ENCODE measurements at places on chromosomes 2 and 18.

DNA sequence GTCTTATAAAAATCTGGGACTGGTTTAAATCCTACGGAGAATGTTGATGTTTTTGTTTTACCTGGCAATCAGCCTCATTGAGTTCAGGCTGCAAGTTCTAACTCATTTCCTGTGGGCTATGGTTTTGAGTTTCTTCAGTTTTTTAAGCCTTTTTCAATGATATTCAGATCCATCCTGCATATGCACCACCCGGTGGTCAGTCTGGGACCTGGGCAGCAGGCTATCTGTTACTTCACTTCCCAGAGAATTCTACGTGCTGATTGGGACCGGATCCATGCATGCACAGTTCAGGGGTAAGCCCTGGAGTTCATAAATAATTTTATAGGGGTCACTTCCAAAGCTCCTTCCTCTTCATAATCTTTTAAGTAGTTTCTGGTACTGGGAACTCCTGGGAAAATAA lies 339.2 kb upstream of the HNRNPA3 start:
- DNase-seq, result no peak

- DNase-seq, result no peak
Measured at GRCh38 chr2:230872968-230873660, 8.4 kb downstream of the ITM2C start.

DNA sequence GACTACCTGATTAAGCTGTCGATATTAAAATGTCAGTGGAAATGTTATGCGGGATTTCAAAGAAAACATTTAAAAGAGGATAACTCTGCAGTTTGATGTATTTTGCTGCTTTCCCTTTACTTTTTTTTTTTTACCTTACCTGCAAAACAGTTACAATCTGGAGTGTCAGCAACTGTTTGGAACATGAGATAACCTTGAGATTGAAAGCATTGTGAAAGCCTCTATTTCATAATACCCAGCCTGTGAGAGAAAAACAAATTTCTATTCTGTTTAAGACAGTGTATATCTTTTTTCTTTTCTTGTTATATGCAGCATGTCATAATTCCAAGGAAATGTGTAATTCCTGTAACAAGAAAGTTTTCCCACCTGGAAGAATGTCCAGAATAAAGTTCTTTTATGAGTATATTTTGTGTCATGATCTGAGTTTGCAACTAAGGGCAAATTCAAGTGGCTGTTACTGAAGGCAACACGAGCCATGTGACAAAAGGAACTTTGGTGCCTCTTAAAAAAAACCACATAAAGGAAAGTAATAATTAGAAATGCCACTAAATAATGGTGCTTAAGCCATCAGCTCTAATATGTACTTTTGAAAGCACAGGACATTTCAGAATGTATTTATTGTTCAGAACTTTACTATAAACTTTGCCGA lies 297.0 kb upstream of the DSEL start:
- DNase-seq, result no peak

DNA sequence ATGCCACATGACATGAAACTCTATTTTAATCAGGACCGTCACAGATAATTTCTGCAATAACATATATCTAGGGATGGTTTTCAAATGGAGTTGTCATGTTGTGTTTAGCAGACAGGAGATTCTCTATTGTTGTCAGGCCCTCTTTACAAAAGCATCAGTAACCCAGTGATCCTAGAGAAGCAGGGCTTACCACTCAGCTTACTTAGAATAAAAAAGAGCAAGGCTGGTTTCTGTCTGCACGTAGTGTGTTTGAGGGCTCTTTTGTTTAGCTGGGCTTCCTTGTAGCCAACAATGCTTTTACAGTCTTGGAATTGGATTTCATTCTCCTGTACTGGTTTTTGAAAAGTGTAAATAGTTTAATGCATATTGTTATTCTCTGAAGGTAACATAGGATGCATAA lies 210.5 kb upstream of the NRP2 start:
- no peak for DNase-seq

DNA sequence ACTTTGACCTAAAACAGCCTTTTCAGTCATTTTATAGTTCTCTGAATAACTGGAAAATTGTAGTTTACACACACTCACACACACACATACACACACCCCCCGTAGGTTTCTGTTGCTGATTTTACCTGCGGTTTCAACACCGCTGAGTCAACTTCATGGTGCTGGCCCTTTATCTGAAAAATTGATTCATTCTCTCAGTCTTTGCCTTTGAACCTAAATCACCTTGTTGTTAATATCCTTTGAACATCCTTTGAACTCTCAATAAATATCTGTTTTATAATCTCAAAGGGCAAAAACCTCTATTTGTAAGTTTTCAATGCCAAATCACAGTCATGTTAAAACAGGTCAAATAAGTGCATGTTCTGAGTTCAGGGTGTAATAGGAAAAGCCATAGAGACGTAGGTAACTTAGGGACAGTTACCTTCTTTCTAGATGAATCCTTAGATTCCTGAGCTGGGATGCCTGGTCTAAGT lies 109.0 kb upstream of the BZW1 start:
- DNase-seq, result no peak

- DNase-seq, result no peak
Measured at GRCh38 chr2:5845798-5846330, 153.7 kb downstream of the SOX11 start.

DNA sequence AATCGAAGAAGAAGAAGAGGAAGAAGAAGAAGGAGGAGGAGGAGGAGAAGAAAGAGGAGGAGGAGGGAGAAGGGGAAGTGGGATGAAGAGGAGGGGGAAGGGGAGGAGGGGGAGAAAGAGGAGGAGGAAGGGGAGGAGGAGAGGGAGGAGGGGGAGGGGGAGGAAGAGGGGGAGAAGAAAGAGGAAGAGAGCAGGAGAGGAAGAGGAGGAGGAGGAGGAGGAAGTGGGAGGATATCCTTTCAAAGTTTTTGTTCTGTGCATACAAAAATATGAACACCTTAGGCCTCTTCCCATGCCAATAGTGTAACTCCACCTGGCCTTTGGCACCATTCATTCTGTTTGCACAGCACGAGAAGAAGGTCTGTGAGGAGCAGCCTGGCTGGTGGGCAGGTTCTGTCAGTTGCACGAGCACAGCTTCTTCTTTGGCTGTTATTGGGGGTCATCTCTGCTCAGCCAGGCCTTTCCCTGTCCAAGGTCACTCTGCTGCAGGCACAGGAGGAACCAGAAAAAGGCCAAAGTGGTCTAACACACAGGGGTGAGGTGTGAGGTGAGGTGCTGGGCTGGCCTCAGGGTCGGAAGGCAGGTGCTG lies 25.8 kb upstream of the PLB1 start:
- no peak for DNase-seq

DNA sequence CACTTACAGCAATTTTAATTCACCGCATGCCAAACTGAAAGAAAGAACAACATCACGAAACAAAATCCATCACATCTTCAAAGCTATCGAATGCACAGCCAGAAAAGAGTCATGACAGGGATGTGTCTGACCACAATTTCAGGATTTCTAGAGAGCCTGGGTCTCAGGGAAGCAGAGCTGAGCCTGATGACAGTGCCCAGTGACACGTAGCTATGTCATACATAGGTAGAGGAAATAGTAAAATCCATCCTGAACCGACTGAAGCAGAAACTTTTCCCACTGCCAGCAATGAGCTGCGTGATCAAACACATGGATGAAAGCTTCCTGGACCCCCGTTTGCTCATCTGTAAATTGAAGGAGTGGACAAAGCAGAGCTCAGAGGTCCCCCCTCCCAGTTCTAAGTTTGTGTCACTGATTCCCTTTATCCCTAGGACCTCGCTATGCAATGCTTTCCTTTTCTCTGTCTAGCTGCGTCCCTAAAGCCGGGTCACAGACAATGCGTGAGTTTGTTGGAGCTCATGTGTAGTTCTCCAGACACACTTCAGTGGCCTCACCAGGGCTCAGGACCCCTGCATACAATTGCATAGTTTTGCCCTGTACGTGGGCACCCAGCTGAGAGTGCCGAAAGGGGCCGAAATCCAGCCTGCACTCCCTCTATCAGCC lies 37.6 kb downstream of the CCBE1 start:
- no peak for DNase-seq

DNA sequence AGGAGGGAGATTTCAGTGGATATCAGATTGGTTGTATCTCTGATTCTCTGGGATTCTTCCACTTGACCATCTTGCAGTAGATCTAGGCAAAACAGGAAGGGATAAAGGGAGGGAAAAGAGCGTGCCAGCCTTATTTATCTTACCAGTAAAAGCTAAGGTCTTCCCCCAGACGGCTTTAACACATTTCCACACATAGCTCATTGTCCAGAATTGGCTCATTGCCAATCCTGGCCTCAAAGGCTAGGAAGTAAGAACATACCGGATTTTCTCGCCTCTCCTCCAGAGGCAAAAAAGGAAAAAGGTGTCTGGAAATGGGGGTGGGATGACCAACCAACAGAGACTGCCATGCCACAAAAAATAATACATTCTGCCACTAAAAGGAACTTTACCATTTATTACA lies 411.6 kb upstream of the NRP2 start:
- DNase-seq, result no peak

- peak; percentile 14 for DNase-seq
Measured at GRCh38 chr2:175154661-175155082, 13.3 kb downstream of the ATF2 start.

GRCh38 chr2:124450481-124450880 lies 425.4 kb downstream of the CNTNAP5 start:
- DNase-seq, result no peak

DNA sequence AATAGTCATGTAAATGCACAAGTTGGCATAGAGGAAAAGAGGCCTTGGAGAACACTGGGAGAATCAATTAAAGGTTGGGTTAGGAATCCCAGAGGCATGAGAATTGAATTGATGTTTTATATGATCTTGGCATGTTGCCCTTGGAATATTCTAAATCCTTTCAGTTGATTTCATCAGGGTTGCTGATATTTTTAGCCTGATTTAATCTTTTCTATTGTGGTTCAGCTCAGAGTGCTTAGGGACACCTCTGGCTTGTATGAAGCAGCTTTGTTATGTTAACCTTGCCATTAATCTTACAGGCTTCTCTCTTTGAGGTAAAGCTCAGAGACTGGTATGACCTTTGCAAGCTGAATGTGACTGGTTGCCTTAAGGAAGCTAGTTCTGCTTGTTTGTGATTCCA lies 64.4 kb upstream of the LYPD6B start:
- DNase-seq, result no peak

DNA sequence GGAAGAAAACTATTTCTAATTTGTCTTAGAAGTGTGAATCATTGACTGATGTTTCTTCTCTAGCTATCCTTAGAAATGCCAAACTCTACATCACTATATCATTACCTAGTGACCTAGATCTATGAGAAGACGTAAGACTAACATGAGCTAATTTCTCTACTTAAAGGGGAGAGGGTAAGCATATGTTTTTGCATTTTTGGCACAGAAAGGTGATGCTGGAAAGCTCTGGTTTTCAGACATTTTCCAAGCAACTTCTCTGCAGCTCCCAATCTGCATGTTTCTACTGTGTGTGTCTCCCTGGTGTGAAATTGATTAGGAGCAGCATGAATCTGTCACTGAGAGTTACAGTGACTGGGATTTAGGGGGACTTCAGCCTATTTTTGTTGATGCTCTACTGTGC lies 235.2 kb upstream of the LINC00305 start:
- DNase-seq, result no peak

GRCh38 chr2:190701586-190701985 lies 52.7 kb downstream of the NAB1 start:
- DNase-seq, result no peak

- no peak for DNase-seq
Measured at GRCh38 chr2:36235426-36235825, 120.2 kb upstream of the CRIM1 start.

DNA sequence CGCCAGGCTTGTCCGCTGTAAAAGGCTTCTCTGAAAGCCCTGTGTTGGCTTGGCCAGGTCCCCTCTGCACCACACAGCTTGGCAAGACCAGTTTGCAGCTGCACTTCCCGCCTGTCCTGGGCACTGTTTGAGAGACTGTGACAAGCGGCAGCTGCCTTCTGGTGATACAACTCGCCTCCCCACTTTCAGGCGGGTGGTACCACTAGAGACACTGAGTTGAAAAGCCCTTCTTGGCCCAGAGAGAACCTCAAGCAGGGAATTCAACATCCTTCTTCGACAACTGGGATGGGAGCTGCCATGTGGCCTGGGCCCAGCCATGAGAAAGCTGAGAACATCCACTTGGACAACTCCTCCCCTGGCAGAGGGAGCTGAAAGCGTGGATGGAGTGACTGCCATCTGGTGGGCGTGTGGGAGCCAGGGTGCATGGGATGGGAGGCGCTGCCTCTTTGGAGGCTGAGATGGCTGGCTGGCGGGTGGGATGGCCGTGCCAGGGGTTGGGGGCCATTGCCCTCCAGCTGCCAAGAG lies 125.5 kb upstream of the REV1 start:
- no peak for DNase-seq

GRCh38 chr18:34493566-34494358 lies 216.3 kb upstream of the DTNA start:
- no peak for DNase-seq

- DNase-seq, result no peak
Measured at GRCh38 chr2:68853035-68853434, 18.2 kb downstream of the BMP10 start.

- DNase-seq, result no peak
Measured at GRCh38 chr2:165407466-165407865, 62.0 kb upstream of the CSRNP3 start.

GRCh38 chr2:71784734-71785511 lies 331.6 kb downstream of the DYSF start:
- DNase-seq, result peak; percentile 39

- peak; percentile 64 for DNase-seq
Measured at GRCh38 chr2:144659731-144660275, 139.9 kb upstream of the ZEB2 start.

DNA sequence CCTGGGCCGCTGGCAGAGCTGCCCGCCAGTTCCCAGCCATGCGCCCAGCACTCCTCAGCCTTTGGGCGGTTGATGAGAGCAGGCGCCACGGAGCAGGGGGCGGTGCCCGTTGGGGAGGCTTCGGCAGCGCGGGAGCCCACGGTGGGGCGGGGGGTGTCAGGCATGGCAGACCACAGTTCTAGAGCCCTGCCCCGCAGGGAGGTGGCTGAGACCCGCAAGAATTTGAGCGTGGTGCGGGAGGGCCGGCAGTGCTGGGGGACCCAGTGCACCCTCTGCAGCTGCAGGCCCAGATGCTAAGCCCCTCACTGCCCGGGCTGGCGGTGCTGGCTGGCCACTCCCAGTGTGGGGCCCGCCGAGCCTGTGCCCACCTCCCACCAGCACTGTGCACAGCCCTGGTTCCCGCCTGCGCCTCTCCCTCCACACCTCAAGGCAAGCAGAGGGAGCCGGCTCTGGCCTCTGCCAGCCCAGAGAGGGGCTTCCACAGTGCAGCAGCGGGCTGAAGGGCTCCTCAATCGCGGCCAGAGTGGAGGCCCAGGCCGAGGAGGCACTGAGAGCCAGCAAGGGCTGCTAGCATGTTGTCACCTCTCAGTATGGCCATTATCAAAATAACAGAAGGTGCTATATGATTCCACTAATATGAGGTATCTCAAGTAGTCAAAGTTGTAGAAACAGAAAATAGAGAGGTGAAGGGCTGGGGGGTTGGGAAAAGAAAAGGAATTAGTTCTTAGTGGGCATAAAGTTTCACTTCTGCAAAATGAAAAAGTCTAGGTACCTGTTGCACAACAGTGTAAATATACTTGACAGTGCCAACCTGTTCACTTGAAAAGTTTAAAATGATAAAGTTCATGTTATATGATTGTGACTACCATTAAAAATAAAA lies 72.3 kb downstream of the SH3YL1 start:
- DNase-seq, result no peak
